ENCODE measurements at places on chromosomes 4 and X.
A peak's percentile ranks its signal among the peaks of the same experiment; 100 is the strongest.

DNA sequence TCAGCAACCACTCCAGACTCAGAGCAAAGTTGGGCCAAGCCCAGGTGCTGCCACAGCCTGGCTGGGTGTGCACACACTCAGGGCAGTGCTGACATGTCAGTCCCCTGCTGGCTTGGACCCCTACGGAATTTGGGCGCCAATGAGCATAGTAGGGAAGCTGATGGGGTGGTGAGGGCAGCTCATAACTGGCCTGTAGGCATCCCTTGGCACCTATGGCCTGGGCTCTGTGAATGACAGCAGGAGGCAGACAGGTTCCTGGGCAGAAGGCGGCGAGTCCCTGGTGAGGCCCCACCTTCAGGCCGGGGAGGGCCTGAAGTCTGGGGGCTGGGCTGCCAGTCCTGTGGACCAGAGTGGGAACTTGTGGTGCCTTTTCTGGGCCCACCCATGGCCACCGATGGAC lies 15.9 kb upstream of the TMEM185A start:
- H3K4me1 ChIP-seq = no peaks in the 10 kb centered on the region
- H3K36me3 ChIP-seq = no peaks in the 10 kb centered on the region
- no peak overlapping the region for H3K4me3 ChIP-seq

DNA sequence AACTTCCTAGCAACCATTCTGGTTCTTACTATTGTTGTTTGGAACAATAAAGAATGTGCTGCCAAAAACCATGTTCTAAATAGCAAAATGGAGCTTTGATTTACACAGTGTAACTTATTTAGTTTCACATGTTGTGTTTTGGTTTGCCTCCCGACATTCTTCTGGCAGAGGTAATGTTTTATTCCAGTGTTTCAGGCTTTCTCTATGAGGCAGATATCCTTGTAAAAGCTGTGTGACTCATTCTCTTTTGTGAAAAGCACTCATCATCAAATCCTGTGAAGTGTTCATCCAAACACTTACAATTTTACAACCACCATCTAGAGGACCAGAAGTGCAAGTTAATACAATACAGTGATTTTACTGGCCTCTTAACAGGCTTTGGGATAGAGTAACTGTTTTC lies 219.0 kb upstream of the GIMD1 start:
- H3K27ac ChIP-seq = no peak overlapping the region
- H3K27me3 ChIP-seq = no peaks in the 10 kb centered on the region
- DNase-seq = no peak
- no peaks in the 10 kb centered on the region for H3K4me1 ChIP-seq
- H3K36me3 ChIP-seq = no peaks in the 10 kb centered on the region

DNA sequence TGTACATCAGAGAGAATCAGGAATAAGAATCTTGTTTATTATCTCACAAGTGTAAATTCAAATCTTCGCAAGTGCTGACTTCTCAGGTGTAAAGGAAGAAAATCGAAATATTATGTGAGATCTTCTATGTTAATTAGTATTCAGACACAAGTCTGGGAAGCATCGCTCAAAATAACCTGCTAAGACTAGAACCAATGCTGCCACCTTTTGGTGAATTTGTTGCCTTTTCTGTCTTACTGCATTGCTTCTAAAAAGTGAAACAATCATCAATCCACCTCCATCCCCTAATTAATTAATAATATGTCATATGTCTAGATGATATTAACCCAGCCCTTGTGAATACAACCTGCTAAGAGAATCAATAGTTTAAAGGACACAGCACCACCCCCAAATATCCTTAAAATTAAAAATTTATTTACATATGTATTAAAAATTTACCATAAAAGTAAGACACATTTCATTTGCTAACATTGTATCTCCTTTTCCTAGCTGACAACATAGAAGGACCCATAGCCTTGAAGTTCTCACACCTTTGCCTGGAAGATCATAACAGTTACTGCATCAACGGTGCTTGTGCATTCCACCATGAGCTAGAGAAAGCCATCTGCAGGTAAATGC lies 3.5 kb downstream of the EPGN start:
- DNase-seq = no peak
- no peaks in the 10 kb centered on the region for H3K36me3 ChIP-seq
- peaks cover 10% of the 10 kb centered on the region for H3K4me1 ChIP-seq
- no peak overlapping the region for H3K27ac ChIP-seq
- no peak overlapping the region for H3K4me3 ChIP-seq

GRCh38 chr4:99687120-99687519 lies 29.5 kb upstream of the C4orf54 start:
- no peak overlapping the region for H3K4me3 ChIP-seq
- H3K27me3 ChIP-seq = peaks cover 10% of the 10 kb centered on the region
- H3K4me1 ChIP-seq = no peaks in the 10 kb centered on the region
- no peak for DNase-seq

DNA sequence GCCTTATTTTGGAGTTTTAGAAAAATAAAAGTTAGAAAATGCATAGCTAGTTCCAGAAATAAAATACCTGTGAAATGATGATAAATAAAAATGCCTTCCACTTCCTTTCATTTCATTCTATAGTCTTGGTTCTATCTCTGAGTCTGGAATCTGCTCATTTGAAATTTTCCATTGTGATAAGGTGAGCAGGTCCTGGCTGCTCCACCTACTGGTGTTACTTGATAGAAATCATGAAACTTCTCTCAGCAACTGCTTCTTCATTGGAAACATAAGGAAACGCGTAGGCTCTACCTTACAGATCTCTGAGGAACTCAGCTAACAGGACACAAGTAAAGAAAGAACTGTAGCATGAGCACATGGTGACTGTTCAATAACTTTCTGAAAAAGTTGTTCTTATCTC lies 141.8 kb downstream of the DCHS2 start:
- no peak overlapping the region for H3K27ac ChIP-seq
- no peak for DNase-seq
- H3K36me3 ChIP-seq = no peaks in the 10 kb centered on the region
- H3K4me1 ChIP-seq = no peaks in the 10 kb centered on the region

- H3K36me3 ChIP-seq = no peaks in the 10 kb centered on the region
- no peak overlapping the region for H3K4me3 ChIP-seq
- no peak for DNase-seq
- no peak overlapping the region for H3K27ac ChIP-seq
- H3K27me3 ChIP-seq = peaks cover 19% of the 10 kb centered on the region
Observed at GRCh38 chr4:4761128-4761982, 98.1 kb upstream of the MSX1 start.

DNA sequence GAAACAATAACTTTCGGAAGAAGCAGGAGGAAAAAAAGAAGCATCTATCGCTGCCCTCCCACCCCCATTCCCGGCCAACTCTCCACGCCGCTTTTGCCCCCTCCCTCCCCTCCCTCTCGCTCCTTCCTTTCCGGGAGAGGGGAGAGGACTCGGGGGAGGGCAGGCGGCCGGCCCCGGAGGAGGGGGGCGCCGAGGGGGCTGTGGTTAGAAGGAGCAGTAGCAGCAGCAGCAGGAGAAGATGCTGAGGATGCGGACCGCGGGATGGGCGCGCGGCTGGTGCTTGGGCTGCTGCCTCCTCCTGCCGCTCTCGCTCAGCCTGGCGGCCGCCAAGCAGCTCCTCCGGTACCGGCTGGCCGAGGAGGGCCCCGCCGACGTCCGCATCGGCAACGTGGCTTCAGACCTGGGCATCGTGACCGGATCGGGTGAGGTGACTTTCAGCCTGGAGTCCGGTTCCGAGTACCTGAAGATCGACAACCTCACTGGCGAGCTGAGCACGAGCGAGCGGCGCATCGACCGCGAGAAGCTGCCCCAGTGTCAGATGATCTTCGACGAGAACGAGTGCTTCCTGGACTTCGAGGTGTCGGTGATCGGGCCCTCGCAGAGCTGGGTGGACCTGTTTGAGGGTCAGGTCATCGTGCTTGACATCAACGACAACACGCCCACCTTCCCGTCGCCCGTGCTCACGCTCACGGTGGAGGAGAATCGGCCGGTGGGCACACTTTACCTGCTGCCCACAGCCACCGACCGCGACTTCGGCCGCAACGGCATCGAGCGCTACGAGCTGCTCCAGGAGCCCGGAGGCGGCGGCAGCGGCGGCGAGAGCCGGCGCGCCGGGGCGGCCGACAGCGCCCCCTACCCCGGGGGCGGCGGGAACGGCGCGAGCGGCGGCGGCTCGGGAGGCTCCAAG lies 1.3 kb downstream of the PCDH7 start:
- H3K4me1 ChIP-seq = peaks cover 47% of the 10 kb centered on the region
- no peak overlapping the region for H3K4me3 ChIP-seq
- no peak overlapping the region for H3K27ac ChIP-seq

GRCh38 chr4:174172274-174172673 lies 111.2 kb downstream of the FBXO8 start:
- no peaks in the 10 kb centered on the region for H3K4me1 ChIP-seq
- no peaks in the 10 kb centered on the region for H3K27me3 ChIP-seq
- no peak for DNase-seq
- H3K4me3 ChIP-seq = no peak overlapping the region
- H3K27ac ChIP-seq = no peak overlapping the region

- H3K4me3 ChIP-seq = no peak overlapping the region
- no peaks in the 10 kb centered on the region for H3K4me1 ChIP-seq
- no peak for DNase-seq
- H3K36me3 ChIP-seq = no peaks in the 10 kb centered on the region
Observed at GRCh38 chr4:76558396-76559235, 123.6 kb downstream of the SHROOM3 start.

GRCh38 chr4:2497324-2497723 lies 28.4 kb downstream of the RNF4 start:
- DNase-seq = no peak
- peaks cover 23% of the 10 kb centered on the region for H3K36me3 ChIP-seq
- no peak overlapping the region for H3K4me3 ChIP-seq
- no peaks in the 10 kb centered on the region for H3K27me3 ChIP-seq
- H3K4me1 ChIP-seq = no peaks in the 10 kb centered on the region

GRCh38 chr4:89113415-89113814 lies 2.1 kb downstream of the TIGD2 start:
- H3K4me1 ChIP-seq = peaks cover 20% of the 10 kb centered on the region
- peaks cover 8% of the 10 kb centered on the region for H3K27me3 ChIP-seq
- H3K36me3 ChIP-seq = peaks cover 3% of the 10 kb centered on the region

DNA sequence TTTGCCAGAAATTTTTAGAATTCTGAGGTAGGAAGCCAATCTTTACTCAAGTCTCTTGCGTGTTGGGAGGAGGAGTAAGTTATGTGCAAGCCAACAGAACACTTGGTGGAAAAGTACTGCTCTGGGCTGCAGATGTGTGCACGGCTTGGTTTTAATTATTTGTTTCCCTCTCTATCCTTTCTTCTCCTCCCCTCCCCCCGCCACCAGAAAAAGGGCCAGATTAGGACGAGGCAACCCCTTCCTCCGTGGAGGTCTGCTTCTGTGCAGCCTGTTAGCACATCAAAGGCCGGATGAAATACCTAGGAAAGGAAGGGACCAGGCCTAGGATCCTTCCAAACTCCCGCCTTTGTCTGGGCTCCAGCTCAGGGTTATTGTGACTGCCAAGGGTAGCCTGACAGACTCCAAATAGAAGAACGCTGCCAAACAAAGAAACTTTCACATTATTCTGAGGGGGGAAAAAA lies 1.0 kb upstream of the PGRMC1 start:
- H3K36me3 ChIP-seq = no peaks in the 10 kb centered on the region
- H3K27ac ChIP-seq = no peak overlapping the region
- no peaks in the 10 kb centered on the region for H3K27me3 ChIP-seq

DNA sequence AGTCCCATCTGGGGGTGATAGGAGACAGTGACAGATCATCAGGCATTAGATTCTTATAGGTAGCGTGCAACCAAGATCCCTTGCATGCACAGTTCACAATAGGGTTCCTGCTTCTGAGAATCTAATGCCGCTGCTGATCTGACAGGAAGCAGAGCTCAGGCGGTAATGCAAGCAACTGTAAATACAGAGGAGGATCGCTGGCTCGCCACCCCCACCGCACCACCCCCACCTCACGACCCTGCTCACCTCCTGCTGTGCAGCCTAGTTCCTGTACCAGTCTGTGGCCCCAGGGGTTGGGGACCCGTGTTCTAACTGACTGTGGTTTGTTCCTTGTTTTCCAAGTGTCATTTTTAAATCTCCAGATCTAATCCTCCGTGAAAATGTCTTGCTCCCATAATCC lies 89.0 kb upstream of the MAPK10 start:
- DNase-seq = no peak
- H3K27me3 ChIP-seq = no peaks in the 10 kb centered on the region
- H3K36me3 ChIP-seq = no peaks in the 10 kb centered on the region
- H3K27ac ChIP-seq = no peak overlapping the region

GRCh38 chrX:150363561-150364346 lies 637 bp downstream of the MAMLD1 start:
- H3K4me1 ChIP-seq = peaks cover 44% of the 10 kb centered on the region
- peak overlapping the region; percentile 71 for H3K4me3 ChIP-seq
- DNase-seq = no peak
- H3K27me3 ChIP-seq = peaks cover 35% of the 10 kb centered on the region

- no peaks in the 10 kb centered on the region for H3K27me3 ChIP-seq
- no peaks in the 10 kb centered on the region for H3K4me1 ChIP-seq
- H3K27ac ChIP-seq = no peak overlapping the region
- H3K36me3 ChIP-seq = no peaks in the 10 kb centered on the region
- H3K4me3 ChIP-seq = no peak overlapping the region
Observed at GRCh38 chrX:47502316-47503125, 19.5 kb upstream of the ZNF41 start.

GRCh38 chrX:109270580-109271484 lies 211.1 kb downstream of the GUCY2F start:
- H3K4me1 ChIP-seq = no peaks in the 10 kb centered on the region
- H3K27ac ChIP-seq = no peak overlapping the region
- H3K36me3 ChIP-seq = no peaks in the 10 kb centered on the region
- H3K27me3 ChIP-seq = no peaks in the 10 kb centered on the region
- no peak overlapping the region for H3K4me3 ChIP-seq
- DNase-seq = no peak

- no peaks in the 10 kb centered on the region for H3K4me1 ChIP-seq
- no peaks in the 10 kb centered on the region for H3K36me3 ChIP-seq
- peaks cover 15% of the 10 kb centered on the region for H3K27me3 ChIP-seq
- no peak for DNase-seq
Observed at GRCh38 chr4:8722556-8722955, 130.0 kb downstream of the CPZ start.

- H3K27ac ChIP-seq = no peak overlapping the region
- H3K27me3 ChIP-seq = no peaks in the 10 kb centered on the region
- no peaks in the 10 kb centered on the region for H3K36me3 ChIP-seq
- no peak overlapping the region for H3K4me3 ChIP-seq
- DNase-seq = no peak
Observed at GRCh38 chrX:9581771-9582385, 117.0 kb downstream of the TBL1X start.

All from T-cell (primary cell).